Type B pancreatic cell (in vitro differentiated cells): ENCODE measurements at places on chromosomes 7 and 10.

DNA sequence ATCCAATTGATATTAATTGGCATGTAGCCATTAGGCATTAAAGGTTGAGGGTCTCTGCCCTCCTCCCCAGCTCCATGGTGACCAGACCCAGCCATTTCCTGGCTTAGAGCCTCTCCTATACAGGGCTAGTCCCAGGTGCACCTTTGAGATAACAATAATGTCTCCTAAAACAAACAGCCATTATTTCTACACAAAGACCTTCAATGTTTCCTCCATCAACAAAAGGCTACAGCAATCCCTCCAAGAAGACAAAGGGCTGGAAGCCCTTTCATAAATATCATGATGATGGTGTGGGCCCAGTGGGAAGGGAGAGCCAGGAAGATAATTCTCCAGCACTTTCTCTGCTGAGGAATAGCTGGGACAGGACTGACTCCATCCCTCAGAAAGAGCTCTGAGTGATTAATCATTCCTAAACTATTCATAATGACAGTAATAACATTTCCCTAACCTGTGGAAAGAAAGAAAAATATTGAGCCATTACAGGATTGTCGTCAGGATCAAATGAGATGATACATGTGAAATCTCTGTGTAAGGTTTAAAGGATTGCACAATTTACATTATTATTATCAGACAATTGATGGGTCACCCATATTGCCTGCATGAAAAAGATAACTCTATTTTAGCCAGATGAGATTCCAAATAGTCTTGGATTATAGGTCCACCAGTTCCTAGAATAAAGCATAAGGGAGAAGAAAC is 10.2 kb downstream of the PKD2L1 start:
- no peak for DNase-seq

DNA sequence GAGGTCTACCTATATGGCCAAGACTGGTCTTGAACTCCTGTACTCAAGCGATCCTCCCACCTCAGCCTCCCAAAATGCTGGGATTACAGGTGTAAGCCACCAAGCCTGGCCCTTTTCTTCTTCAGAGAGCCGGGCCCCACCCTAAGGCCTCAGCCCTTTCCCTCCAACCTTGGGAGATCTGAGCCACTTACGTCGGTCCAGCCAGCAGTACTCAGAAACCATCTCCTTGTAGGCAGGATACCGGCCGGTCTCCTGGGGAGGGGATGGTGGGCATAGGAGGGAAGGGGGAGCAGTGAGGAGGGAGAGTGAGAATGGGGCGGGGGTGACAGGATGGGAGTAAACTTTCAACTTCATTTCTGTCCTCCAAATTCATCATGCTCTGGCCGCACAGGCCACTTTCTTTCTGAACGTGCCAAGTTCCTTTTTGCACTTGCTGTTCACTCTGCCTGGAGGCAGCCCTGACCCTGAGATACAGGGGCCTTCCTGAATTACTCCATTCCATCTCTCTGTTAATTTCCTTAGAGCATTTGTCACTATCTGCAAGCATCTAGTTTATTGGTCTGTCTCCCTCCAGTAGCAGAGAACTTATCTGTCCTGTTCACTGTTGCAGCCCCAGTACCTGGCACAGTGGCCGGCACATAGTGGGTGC is 10.4 kb downstream of the PDZD7 start:
- DNase-seq = no peak

DNA sequence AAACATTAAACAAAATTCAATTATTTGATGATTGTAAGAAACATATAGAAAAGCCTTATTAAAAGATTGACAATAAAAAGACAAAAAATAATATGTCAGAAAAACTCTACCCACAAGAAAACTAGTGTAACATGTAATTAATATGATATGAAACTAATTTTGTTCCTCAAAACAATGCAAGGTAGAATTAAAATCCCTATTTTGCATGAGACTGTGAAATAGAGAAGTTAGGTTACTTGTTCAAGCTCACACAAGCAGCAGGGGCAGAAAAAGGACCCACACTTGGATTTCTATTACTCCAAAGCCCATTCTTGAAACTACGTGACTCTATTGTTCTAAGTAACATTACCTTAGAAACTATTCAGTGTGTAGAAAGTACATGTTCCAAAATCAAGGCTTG is 96.4 kb downstream of the KCNMA1 start:
- no peak for DNase-seq

GRCh38 chr10:23439452-23439960 is 631 bp downstream of the OTUD1 start:
- no peak for DNase-seq

GRCh38 chr10:69107176-69107490 is 16.8 kb upstream of the VPS26A start:
- DNase-seq = no peak

- DNase-seq = peak; percentile 51
These were observed 6.4 kb downstream of the HOXA13 start for GRCh38 chr7:27193335-27194001.
